ENCODE measurements at places on chromosomes 3 and 15. TPM values are rescaled to one million over a fixed set of nuclear protein-coding genes. Genes with fewer than 3 reads are reported as not detected.

GRCh38 chr3:67386451-67386850, 268.0 kb downstream of the SUCLG2 start:
- no peak overlapping the region for H3K27ac ChIP-seq
- H3K4me3 ChIP-seq, result no peak overlapping the region
- no peaks in the 10 kb centered on the region for H3K27me3 ChIP-seq

DNA sequence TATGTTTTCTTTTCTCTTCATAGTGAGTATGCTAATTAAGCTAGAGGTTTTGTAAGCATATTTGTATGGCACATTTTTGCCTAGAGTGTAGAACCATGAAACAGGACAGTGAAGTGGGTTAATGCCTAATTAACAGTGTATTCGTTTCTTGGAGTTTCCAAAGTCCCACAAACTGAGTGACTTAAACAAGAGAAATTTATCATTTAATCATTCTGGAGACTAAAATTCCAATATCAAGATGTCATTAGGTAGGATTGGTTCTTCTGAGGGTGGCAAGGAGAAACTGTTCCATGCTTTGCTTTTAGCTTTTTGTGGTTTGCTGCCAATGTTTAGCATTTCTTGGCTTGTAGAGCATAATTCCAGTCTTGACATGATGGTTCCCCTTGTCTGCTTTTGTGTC, 734.2 kb downstream of the NAALADL2 start:
- H3K36me3 ChIP-seq, result no peaks in the 10 kb centered on the region
- H3K4me3 ChIP-seq, result no peak overlapping the region
- H3K27ac ChIP-seq, result no peak overlapping the region
- H3K4me1 ChIP-seq, result no peaks in the 10 kb centered on the region
- DNase-seq, result no peak

DNA sequence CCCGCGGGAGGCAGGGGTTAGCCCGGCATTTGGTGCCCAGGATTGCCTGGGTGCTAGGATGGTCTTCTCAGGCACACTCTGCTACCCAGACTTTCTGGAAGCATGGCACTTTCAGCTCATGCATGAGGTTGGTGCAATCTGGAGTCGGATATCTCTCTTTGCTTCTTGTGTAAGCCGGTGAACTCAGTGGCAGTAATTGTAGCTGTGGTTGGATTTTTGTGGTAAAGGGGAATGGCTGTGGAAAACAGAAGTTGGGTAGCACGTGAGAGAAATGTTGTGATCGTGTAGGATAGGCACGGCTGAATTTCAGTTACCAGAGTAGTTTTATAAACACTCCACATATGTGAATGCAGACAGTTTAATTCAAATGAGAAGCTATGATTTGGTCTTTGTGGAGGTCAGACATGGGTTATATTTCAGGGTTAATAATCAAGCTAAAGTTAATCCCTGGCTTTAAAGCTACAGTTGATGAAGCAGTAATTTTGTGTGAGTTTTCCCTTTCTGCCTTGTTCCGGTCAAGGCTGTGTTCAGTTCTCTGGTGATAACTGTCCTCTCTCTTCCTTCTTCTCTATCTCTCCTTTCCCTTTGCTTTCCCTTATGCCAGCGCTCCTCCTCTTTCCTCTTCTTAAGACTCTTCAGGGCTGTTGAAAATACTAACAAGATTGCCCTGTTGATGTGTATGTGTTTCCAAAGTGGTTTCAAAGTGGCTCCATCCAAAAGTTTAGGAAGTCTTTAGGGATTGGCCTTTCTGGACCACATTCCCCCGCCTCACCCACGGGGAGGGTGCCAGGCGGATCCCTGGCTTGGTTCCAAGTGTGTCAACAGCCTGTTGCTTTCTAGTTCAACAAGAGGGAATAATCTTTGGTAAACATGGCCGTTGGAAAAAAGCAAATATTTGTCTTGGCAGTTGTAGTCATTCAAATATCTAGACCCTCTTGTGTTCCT, 404.6 kb upstream of the C2CD4B start:
- H3K27ac ChIP-seq, result peak overlapping the region; percentile 54
- no peak overlapping the region for H3K4me3 ChIP-seq
- peak; percentile 91 for DNase-seq
- H3K27me3 ChIP-seq, result no peaks in the 10 kb centered on the region

DNA sequence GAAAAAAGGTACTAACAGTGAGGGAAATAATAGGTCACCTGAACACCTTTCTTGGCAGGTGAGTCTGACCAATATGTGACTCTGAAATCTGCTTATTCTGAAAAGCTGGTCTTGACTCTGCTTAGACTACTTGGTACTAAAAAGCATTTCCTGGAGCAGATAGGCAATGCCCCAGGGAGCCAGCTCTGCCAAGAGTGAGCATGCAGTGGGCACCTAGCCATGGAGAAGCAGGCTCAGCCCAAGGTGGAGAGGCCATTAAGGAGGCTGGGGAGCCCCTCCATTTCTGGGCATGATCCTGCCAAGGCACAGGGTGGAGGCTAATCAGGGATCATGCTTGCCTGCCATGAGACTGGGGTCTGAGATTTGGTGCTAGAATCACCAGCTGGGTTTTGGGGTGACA, 1.6 kb upstream of the LTF start:
- H3K4me3 ChIP-seq, result no peak overlapping the region
- no peaks in the 10 kb centered on the region for H3K4me1 ChIP-seq
- peaks cover 30% of the 10 kb centered on the region for H3K27me3 ChIP-seq
- no peak overlapping the region for H3K27ac ChIP-seq

GRCh38 chr3:94481226-94481898, 418.5 kb downstream of the NSUN3 start:
- no peaks in the 10 kb centered on the region for H3K27me3 ChIP-seq
- peaks cover 4% of the 10 kb centered on the region for H3K4me1 ChIP-seq
- DNase-seq, result no peak
- no peak overlapping the region for H3K27ac ChIP-seq

Gene ARGFX
- total RNA-seq, result not detected

Gene FRMD5
- total RNA-seq, result 0.40 TPM

- H3K4me3 ChIP-seq, result no peak overlapping the region
- H3K4me1 ChIP-seq, result peaks cover 3% of the 10 kb centered on the region
- H3K36me3 ChIP-seq, result no peaks in the 10 kb centered on the region
- no peak overlapping the region for H3K27ac ChIP-seq
- peak; percentile 60 for DNase-seq
These were observed 12.0 kb downstream of the MRPL46 start for GRCh38 chr15:88454867-88455810.

DNA sequence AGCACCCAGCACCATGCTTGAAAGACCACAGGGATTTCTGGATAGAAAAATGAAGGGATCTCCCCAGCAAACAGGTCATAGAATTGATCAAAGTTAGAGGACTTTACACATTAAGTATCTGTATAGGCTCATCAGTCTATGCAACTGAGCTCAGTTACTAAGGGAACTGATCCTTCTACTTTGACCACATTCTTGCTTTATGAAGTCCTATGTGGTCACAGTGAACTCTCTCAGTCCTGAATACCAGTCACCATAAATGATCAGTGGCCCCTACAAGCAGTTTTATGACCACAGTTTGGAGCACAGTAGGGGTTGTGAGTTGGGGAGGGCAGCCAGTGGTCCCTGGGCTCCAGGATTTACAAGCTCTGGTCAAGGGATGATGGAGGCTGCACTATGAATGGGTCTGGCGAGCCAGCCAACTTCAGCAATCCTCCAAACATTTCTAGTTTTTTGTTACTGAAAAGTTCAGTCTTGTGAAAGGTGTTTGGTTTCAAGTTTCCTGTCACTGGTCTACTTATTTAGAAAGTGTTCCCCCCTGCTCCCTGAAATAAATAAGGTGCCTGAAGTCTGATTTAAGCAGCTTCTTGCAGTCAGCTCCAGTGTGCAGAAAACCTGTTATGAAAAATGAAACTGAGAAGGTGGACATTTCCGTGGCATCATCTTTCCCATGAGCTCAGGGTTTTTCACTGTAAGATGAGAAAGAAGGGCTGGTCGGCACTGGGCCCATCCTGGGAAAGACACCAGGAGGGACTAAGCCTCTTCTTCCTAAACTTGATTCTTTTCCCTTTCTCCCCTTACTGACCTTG, 75.5 kb downstream of the DAPK2 start:
- H3K4me1 ChIP-seq, result peaks cover 62% of the 10 kb centered on the region
- no peaks in the 10 kb centered on the region for H3K36me3 ChIP-seq
- H3K27ac ChIP-seq, result peak overlapping the region; percentile 88
- no peak for DNase-seq

DNA sequence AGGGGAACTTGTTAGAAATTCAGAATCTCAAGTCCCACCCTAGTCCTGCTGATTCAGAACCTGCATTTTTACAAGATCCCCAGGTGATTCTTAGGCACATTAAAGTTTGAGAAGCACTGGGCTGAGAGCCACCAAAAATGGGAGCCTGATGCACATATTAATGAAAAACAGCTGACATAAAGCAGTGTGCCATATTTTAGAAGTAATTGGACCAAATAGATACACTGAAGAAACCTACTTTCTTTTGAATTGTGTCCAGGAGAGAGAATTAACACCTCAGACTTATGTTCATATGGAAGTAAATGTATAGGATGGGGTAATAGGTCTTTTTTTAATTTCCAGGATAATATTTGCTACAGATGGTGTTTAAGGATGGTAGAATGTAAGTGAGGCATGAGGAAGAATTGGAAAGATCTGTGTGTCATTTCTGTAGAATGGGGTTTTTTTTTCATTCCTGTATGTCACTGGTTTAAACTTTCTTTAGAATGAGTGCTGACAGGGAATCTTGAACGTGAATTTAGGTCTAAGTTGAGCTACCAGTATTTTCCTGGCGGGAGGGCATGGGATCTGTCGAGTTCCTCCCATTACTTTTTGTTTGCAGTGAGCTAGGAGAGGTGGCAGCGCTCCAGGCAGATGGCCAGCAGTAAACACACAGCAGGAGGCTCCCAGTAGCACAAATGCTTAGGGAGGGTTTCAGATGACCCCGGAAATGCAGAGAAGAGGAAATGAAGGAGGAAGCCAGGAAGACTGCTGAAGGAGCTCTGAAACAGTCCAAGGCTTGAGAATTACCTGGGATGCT, 185.6 kb downstream of the PLCL2 start:
- H3K36me3 ChIP-seq, result no peaks in the 10 kb centered on the region
- H3K27ac ChIP-seq, result peak overlapping the region; percentile 44
- no peaks in the 10 kb centered on the region for H3K27me3 ChIP-seq
- no peak overlapping the region for H3K4me3 ChIP-seq
- DNase-seq, result peak; percentile 44

- H3K36me3 ChIP-seq, result no peaks in the 10 kb centered on the region
- peaks cover 8% of the 10 kb centered on the region for H3K4me1 ChIP-seq
- DNase-seq, result peak; percentile 32
- no peaks in the 10 kb centered on the region for H3K27me3 ChIP-seq
These were observed 17.7 kb downstream of the FRMD4B start for GRCh38 chr3:69368129-69368741.

DNA sequence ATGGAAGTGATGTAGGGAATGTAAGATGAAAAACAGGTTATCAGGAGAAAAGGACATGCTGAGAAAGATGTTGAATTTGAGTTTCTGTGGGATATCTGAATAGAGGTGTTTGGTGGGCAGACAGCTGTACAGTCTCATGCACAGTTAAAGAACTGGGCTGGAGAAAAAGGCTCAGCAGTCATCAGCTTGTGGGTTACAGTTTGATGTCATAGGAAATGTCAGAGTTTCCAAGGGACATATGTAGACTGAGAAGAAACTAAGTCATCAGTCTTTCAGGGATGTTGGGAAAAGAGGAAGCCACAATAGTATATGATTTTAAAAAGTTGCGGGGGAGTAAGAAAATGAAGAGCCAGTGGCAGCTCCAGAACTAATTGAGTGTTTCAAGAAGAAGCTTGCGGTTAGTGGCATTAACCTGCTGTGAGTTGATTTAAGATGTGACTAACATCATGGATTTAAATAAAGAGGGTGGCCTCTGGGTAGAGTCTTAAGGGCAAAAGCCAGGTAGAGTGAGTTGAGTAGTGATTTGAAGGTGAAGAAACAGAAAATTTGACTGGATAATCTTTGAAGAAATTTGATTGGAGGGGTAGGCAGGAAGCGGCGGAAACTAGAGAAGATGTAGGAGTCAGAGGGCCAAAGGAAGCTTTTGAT, 24.6 kb downstream of the GORASP1 start:
- H3K4me3 ChIP-seq, result no peak overlapping the region
- peaks cover 27% of the 10 kb centered on the region for H3K36me3 ChIP-seq
- no peaks in the 10 kb centered on the region for H3K27me3 ChIP-seq
- H3K27ac ChIP-seq, result no peak overlapping the region
- no peak for DNase-seq

Gene GCNT3
- 289 TPM for total RNA-seq

DNA sequence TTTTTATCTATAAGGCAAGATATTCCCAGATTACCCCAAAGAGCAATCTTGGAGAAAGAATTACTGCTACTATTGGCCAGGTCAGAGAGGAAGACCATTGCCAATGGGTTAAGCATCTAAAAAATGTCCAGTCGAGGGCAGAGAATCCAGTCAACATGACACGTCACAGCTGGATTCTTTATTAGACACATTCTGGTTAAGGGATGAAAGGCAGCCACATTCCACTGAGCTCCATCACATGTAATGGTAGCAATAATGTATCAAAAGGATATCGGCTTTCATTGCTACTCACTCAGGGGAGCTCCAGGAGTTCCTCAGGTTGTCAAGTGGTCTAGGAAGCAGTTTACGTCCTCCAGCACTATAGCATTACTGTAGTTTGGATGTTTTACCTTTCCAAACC, 421.1 kb downstream of the PLOD2 start:
- H3K27ac ChIP-seq, result no peak overlapping the region
- no peak for DNase-seq
- H3K27me3 ChIP-seq, result no peaks in the 10 kb centered on the region
- no peak overlapping the region for H3K4me3 ChIP-seq

DNA sequence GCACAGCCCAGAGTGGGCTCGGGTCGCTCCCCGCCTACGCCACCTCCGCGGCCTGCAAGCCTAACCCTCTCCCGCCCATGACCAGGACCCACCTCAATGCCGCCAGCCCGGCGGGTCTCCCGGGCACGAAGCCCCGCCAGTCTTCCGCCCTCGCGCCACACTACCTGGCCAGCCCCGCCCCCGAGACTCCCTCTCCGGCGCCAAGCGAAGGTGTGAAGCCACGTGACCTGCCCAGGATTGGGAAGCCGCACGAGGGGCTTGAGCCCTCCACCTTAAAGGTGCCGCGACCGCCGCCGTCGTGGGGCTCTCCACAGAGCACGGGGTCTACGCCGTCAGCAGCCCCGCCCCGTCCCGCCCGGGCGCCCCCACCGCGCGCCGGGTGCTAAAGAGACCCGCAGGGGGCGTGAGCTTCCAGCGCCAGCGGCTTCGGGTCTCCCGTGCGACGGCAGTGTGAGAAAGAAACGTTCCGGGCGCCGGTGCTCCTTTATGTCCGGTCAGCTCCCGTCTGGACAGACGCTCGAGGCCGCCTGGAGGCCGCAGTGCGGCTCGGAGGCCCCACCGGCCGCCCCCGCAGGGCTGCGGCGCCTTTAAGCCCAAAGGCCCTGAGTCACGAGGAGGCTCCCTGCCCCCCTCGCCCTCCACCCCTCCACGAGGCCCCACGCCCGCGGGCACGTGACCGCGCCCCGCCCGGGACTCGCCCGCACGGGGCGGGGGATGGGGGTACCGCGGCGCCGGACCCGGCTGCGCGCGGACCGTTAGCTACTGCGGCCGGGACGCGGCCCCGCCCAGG, at the start of gene CPEB1:
CPEB1 (minus strand) TSS at position 319 of the 790 bp plus-strand sequence. CDS start 18,904 bp downstream, outside the sequence.
- H3K27me3 ChIP-seq, result peaks cover 72% of the 10 kb centered on the region
- peak; percentile 42 for DNase-seq
- peaks cover 27% of the 10 kb centered on the region for H3K4me1 ChIP-seq
- peak within 1 kb of the TSS; percentile 69 for H3K4me3 ChIP-seq
- H3K27ac ChIP-seq, result peak within 1 kb of the TSS; percentile 60

Data from transverse colon (tissue), 4 donors.